Stimulated activated CD8-positive, alpha-beta memory T cell treated with anti-CD3 and anti-CD28 coated beads, Interleukin-2, amount 100 ng/mL, for 48 hours (primary cell): ENCODE measurements at places on chromosomes 12 and 14.

GRCh38 chr14:60195179-60195810, 30.1 kb upstream of the DHRS7 start:
- DNase-seq, result no peak

DNA sequence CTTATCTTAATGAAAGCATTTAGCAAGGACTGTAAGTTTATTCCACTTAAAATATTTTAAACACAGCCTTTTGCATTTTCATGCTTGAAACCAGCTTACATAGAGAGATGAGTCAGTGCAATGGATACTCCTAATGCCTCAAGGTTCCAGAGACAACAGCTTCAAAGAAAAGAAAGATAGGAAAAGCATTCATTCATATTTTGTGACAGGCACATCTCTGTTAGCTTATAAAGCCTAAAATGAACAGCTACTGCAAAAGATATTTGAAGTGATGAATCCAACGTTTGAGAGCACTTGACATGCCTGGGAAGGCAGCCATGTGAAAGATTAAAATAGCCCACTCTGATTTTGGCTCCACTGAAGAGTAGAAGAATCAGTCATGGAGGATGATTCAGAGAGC, 814.5 kb downstream of the RPS29 start:
- no peak for DNase-seq

DNA sequence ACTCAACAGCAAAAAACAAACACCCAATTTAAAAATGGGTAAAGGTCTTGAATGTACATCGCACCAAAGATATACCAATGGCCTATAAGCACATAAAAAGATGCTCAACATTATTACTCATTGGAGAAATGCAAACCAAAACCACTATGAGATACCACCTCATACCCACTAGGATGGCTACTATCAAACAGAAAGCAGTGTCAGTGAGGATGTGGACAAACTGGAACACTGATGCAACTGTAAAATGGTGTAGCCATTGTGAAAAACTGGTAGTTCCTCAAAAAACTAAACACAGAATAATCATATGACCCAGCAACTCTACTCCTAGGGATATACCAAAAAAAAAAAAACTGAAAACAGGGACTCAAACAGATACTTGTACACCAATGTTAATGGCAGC, 49.3 kb downstream of the CDK17 start:
- no peak for DNase-seq

- DNase-seq, result no peak
These were observed 121.6 kb downstream of the SRGAP1 start for GRCh38 chr12:63965936-63966605.

- peak; percentile 80 for DNase-seq
These were observed 21.8 kb upstream of the KRT78 start for GRCh38 chr12:52870361-52871290.

- DNase-seq, result no peak
These were observed 31.7 kb downstream of the NOS1 start for GRCh38 chr12:117329756-117330155.

DNA sequence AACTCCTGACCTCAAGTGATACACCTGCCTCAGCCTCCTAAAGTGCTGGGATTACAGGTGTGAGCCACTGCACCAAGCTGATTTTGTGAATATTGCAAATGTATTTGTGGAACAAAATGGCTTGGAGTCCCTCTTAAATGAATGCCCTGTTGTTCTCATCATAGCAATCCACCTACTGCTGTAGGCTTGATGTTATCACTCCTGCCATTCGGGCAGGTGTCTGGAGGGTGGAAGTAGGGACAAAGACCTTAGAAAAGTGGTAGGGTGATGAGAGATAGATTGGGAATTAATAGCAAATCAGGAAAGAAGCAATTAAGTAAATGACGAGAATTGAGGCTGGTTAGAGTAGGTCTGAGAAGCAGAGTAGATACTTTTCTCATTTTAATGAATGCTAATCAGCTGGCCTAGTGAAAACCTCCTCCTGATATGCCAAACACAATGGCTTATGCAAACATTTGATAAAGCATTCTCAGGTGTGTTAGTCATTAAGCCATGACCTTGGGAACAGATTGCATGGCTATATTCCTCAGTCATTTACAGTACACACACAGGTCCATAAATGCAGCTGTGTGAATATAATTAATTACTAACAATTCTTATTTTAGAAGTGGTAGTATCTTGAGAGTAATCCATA, 60.5 kb upstream of the USP44 start:
- no peak for DNase-seq

GRCh38 chr12:39294715-39295114, 148.2 kb downstream of the KIF21A start:
- no peak for DNase-seq

DNA sequence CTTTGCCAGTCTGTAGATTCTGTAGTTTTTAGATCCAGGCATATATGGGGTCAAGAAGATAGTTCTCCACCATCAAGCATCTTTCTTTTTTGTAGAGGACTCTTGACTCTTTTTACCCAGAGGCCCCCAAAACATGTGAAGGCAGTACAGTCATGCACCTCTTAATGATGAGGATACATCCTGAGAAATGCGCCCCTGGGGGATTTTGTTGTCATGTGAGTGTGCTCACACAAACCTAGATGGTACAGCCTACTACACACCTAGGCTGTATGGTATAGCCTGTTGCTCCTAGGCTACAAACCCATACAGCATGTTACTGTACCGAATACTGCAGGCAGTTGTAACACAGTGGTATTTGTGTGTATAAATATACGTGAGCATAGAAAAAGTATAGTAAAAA, 23.0 kb downstream of the EVL start:
- no peak for DNase-seq

GRCh38 chr14:32075672-32076277, 1.3 kb upstream of the ARHGAP5 start:
- DNase-seq, result no peak

GRCh38 chr14:73758392-73759182, 44.4 kb upstream of the PNMA1 start:
- DNase-seq, result peak; percentile 65

GRCh38 chr12:116050275-116050674, 227.2 kb downstream of the MED13L start:
- no peak for DNase-seq

DNA sequence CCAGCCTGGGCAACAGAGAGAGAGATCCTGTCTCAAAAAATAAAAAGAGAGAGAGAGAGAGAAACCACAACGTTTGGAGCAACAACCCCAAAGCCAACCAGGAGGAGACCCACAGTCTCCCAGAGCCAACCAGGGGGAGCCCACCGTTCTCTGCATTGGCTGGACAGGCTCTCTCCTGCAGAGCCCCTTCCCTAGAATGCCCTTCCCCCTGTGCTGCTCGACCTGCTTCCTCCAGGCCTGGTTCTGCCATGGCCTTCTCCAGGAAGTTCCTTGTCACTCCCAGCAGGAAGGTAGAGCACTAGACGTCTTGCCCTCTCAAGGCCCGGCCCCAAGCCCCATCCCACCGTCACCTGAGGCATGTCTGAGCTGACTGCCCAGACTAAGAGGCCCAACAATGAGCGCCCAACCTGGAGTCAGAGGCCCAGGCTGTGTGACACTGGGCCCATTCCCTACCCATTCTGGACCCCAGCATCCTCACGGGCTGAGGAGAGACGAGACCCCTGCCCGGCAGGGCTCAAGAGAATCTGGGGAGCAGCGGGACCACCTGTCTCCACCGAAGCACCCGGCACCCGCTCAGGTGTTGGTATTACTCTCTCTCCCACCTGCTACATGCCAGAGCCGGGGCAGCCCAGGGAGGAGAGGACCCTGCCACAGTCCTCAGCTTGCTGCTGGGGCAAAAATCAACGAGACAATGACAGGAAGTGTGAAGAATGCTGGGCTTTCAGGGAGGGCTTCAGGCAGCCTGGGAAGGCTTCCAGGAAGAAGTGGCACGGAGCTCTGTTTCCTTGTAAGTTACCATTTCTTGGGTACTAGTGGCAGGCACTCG, 61.2 kb downstream of the DIO3 start:
- DNase-seq, result no peak

- no peak for DNase-seq
These were observed 25.3 kb downstream of the MUCL1 start for GRCh38 chr12:54879579-54879978.

DNA sequence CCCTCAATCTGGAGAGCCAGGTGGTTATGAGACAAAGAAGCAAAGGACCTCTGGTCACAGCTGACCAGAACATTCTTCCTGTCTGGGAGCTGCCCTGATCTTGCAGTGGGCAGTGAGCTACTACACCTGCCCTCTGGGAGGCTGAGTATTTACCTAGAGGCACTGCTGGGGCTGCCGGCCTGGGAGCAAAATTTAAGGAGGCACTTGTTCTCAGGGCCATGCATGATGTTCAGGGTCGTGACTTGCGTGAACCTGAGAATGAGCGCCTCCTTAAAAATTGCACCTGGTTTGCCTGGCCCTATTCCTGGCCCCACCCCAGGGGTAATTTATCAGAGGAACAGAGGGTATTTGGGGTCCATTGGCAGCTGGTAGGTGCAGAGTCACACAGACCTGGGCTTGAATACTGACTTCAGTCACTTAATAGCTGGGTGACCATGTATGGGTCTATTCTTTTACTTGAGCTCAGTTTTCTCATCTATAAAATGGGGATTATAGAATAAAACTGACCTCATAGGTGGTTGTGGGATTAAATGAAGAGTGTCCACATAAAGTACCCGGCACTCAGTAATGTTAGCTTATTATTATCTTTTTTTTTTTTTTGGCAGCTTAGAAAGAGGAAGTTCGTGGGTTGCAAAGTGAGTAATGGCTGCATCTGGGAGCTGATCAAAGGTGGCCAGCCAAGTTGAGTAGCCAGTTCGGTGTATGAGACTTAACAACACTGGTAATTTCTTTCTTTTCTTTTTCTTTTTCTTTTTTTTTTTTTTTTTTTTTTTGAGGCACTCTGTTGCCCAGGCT, 107.4 kb upstream of the MED13L start:
- DNase-seq, result no peak

- DNase-seq, result no peak
These were observed 28.5 kb upstream of the TUBA1C start for GRCh38 chr12:49236423-49236822.

- no peak for DNase-seq
These were observed 26.6 kb downstream of the LIMA1 start for GRCh38 chr12:50256761-50257160.

GRCh38 chr12:89389755-89390661, 37.7 kb upstream of the DUSP6 start:
- DNase-seq, result no peak

DNA sequence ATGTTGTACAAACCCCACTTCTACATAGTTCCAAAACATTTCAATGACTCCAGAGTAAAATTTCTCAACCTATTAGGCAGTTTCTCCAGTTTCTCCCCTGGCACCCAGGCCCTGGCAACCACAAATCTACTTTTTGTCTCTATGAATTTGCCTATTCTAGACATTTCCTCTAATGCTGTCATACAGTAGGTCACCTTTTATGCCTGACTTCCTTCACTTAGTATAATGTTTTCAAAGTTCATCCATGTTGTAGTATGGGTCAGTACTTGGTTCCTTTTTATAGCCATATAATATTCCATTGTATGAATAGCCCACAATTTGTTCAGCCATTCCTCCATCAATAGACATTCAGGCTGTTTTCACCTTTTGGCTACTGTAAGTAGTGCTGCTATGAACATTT, 67.0 kb downstream of the SPRING1 start:
- DNase-seq, result no peak

DNA sequence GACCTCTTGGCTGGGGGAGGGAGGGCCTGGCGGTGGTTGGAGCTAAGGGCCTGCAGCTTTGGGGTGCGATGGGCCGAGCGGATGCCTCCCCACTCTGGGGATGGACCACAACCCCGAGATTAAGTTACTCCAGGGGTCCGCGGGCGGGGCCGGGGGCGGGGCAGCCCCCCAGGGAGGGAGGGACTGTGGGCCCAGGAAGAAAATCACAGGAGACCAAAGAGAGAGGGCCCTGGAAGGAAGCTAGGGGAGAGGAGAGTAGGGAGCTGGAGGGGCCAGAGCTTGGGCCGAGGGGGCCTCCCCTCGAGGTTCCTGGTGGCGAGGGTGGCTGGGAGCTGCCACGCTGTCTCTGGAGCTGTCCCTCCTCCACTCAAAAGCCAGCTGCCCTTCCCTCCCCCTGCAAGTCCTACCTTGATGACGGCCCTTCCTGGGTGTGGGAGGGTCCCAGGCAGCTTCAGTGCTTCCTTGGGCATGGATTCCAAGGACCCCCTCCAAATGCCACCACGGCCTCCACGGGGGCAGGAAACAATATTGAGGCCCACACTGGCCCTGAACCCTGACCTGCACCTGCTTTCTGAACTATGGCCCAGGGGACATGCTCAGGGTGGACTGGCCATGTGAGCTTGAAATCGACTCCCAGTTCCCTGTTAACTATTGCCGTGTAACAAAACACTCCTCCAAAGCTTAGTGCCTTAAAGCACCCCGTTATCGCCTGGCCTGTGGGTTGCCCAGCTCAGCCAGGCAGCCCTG, 610 bp upstream of the NUDT14 start:
- no peak for DNase-seq

- peak; percentile 47 for DNase-seq
These were observed 164.8 kb downstream of the ZFP36L1 start for GRCh38 chr14:68627868-68628604.

DNA sequence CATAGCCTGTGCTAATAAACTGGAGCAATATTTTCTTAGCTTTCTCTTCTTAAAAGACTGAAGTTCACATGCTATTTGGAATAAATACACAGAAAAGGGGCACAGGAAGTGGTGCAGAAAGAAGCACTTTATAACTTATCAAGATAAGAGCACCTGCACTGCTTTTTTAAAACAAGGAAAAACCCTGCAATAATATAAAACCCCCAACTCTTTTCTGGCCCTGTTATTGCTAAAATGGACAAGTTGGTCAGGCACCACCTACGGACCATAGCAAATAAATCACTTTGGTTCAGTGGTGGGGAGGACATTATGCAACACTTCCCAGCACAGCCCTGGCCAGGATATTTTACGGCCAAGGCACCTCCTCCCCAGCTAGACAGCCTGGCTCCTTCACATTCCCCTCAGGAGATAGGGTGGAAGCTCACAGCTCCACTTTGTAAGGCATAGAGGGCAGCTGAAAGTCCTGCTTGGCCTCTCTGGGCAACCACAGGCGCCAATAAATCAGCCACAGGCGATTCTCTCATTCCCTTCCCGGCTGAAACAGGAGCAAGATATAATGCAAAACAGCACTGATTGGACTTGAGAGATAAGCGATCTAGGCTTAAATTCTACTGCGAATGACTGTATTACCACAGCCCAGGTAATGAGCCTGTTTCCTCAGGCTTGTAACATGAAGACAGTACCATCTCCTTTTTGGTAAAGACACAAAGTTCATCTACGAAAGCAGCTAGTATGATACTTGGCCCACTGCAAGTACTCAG, 2.0 kb downstream of the ZBTB25 start:
- no peak for DNase-seq

DNA sequence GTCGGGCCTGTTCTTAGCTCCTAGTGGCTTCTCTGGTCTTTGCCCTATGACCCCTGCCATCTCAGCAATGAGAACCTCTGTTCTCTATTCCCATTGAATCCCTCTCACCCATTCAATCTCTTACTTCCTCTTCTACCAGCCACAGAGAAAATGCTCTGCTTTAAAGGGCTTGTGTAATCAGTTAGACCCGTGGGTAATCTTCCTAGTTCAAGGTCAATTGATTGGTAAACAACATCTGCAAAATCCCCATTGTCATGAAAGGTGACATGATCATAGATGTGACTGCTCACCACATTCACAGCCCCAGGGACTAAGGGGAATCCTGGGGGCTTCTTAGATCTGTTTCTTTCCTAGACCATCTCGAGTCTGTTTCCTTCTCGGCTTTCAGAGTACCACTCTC, 7.2 kb upstream of the CCDC197 start:
- DNase-seq, result no peak
